ENCODE measurements at places on chromosomes 1 and 21.

GRCh38 chr1:177464686-177465085, 293.9 kb downstream of the BRINP2 start:
- DNase-seq = no peak

DNA sequence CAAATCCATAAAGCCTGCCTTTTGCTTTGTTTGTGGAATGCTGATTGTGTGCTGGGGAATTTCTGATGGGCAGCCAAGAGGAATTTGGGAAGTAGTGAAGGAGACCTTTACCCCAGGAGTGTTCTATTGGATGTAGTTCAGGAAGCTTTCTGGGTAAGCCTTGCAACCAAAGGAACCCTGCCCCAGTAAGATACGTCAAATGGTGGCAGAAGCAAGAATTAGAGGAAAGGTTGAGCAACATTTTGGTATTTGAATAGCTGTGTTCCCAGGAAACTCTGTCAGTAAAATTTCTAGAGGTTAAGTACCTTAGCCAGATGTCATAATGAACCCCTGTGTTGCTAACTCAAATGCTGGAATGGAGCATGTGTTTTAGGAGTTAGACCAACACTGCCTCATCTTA, 6.4 kb downstream of the MGST3 start:
- DNase-seq = no peak

DNA sequence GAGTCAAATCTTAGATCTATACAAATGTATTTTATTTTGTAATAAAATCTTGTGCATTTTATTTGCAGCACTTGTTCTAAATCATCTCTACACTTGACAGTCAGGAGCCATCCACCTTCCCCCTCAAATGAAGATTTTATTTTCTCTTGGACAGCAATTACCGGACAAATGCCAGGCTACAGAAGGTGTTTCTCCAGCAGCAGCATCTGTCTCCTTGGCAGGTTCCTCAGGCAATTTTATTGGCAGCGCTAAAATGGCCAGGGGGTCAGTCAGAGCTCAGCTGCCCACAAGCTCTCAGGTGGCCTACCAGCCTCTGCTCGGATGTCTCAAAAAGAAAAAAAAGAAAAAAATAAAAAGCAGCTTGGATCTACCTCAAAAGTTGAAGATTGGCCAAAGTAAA, 107.6 kb downstream of the DAB1 start:
- no peak for DNase-seq

DNA sequence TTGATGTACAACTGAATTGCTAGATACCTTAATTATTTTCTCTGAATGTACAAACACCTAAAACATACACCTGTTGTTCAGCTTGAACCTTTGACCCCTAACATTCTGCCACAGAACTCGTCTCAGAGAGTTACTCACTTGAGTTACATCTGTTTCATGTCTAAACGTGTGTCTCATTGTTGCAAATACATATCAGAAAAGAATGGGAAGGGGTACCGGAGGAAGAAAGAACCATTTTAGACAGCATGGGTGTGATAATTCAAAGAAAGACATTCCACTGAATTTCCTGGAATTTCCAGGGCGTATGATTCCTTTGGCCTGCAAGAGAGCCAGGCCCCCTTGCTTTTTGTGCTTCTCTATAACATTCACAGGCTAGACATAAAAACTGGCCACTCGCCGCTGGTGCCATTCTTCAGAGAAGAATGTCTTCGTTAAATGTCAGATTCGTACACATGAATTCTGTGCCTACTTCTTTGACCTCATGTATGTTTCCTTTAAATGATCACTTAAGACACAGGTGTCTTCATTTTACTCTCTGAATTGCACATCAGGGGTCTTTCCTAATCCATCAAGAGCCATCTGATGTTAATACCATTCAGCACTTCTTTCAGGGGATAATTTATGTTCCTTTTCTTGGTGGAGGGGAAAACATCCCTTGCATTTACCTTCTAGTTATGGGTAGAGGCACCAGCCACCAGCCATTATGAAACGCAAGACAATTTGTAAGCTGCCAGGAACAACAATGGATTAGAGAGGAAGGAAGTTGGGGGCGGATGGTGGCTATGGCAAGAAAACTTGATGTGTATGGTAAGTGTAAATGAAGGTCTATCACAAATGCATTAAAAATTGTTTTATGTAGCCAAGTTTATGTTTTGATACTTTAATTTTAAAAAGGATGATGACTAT, 12.7 kb downstream of the ATF3 start:
- DNase-seq = no peak

- peak; percentile 62 for DNase-seq
Observed at GRCh38 chr1:206703661-206704060, 19.0 kb downstream of the MAPKAPK2 start.

DNA sequence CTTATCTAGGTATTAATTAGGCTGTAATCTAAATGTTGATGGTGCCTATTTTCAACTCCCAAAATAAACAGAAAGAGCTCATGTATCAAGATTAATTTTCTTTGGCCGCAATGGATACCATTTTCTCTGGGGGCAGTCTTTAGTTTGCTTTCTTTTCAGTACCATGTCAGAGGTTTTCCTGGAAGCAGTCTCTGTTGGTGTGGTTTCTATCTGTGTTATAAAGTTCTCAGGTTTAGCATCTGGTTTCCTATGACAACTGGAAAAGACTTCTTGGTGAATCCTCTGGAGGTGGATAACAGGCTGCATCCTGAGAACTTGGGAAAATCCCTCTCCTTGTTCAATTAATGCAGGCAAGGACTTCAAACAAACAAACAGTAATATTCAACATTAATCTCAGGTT, 38.7 kb upstream of the BATF3 start:
- no peak for DNase-seq

DNA sequence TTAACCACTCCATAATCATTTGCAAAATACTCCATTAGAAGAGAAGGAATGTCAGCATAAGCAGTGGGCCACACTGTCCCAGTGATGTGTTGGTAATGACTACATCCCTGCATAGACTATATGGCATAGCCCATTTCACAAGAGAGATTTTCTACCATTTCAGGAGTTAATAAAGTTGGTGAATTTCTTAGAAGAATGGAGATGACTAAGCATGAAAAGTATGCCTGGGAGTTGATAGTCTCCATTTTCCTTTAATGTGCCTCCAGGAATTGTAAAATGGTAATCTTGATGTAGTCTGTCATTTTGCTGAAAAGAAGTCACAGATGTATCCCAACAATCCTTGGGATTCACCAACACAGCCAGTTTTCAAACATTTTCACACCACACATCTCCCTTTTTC, 608.8 kb upstream of the CHRM3 start:
- DNase-seq = no peak

GRCh38 chr1:84712276-84712874, 22.1 kb upstream of the SSX2IP start:
- DNase-seq = no peak

GRCh38 chr1:156926175-156926574, 5.7 kb downstream of the LRRC71 start:
- DNase-seq = peak; percentile 24

DNA sequence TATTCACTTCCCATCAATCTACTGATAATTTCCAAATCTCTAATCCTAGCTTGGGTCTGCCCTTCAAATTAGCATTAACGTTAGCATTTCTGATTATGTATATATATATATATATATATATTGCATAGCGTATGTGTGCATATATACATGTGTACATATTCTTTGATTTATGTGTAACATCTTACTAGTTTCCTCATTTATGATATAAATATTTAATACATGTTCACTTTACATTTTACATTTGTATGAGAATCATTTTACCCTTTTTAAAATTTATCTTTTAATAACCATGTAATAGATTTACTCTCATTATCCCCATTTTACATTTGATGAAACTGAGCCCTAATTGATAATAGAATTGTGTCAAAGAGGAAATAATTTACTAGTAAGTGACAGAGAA, 164.7 kb downstream of the ZNF648 start:
- DNase-seq = no peak

DNA sequence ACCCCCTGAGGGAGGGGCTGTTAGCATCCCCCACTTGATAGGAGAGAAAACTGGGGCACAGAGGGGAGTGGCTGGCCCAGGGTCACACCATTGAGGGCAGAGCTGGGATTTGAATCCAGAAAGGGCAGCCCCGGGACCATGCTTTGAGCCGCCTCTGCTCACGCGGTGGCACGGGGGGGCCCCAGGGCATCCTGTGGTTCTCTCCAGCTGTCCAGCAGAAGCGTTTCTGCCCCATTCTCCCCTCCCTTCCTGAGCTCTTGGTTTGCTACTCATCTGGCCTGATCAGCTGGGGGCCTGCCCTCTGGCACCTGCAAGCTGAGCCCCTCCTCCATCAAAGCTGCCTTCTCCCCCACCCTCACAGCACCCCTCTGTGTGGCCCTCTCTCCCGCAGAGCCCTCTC, 37.5 kb downstream of the FBXO2 start:
- no peak for DNase-seq

DNA sequence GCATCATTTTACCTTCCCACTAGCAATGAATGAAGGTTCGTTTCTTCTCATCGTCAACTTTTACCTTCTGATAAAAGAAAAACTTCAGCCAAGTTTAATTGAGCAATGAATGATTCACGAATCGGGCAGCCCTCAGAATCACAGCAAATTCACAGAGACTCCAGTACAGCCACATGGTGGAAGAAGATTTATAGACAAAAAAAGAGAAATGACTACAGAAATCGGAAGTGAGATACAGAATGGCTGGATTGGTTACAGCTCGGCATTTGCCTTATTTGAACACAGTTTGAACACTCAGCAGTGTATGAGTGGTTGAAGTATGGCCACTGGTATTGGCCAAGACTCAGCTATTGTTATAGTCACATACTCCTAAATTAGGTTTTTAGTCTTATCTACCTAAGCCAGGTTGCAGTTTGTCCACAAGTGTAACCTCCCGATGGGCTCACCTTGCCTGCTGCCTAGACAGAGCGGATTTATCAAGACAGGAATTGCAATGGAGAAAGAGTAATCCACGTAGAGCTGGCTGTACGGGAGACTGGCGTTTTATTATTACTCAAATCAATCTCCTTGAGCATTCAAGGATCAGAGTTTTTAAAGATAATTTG, 15.3 kb downstream of the AK4 start:
- DNase-seq = no peak

DNA sequence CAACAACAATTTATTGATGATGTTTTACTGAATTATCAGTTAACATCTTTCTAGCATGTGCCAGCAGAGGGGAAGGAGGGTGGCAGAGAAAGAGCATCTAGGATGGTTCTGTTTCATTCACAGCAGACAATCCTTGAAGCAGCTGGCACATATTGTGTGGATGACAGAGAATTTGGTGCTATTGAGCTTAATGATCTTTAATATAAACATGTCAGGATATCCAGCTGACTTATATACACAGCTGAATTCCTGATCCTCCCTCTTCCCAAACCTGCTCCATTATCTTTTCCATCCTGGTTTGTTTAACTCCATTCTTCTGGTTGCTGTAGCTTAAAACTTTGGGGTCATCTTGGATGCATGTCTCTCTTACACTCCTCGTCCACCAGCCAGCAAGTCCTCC, 218.6 kb downstream of the CACNA1E start:
- no peak for DNase-seq

DNA sequence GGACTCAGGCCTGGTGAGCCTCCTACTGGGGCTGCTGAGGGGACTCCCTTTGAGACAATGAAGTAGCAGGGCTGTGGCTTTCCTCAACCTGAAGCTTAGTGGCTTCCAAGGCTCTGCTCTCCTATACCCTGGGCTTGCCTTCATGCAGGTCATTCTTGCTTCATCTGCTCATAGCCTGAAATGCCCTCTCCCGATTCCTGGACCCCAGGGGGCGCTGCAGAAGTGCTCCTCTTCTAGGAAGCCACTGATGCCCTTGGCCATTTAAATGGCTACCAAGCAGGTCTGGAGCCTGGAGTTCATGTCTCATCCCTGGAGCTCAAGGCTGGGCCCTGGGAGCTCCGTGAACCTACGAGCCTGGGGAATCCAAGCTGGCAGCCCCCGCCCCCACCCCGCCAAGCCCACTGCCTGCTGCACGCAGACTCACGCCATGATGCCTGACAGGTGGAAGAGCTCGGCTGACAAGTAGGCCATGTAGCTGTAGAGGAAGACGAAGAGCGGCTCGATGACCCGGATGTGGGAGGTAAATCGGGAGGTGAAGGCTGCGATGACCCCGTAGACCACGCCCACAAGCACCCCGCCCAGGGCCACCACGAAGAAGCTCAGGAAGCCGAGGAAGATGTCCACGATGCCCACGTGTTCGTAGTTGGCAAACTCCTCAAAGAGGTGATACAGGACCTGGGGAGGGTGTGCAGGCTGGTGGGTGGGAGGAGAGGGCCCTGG, 45.7 kb downstream of the SLC9A1 start:
- no peak for DNase-seq

GRCh38 chr1:157849229-157849875, 7.7 kb upstream of the CD5L start:
- DNase-seq = no peak

GRCh38 chr1:119895102-119895501, 1.2 kb downstream of the ADAM30 start:
- DNase-seq = no peak

DNA sequence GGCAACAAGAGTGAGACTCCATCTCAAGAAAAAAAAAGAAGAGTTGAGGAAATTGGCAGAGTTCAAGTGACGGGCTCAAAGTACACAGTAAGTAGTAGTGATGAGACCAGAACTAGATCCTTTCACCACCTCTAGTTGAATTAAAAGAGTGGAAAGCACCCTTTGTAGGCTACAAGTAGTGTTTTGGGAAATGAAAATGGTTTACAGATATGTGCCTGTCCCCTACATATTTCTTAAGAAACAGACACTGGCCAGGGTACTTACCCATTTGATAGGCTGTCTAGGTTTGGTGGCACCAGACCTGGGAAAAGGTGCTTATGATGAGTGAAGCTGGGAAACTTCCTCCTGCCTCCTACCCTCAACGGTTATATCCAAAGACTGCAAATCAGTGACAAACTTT, 163.7 kb upstream of the BEND5 start:
- no peak for DNase-seq

- DNase-seq = no peak
Observed at GRCh38 chr21:42688841-42689371, 35.5 kb downstream of the PDE9A start.

DNA sequence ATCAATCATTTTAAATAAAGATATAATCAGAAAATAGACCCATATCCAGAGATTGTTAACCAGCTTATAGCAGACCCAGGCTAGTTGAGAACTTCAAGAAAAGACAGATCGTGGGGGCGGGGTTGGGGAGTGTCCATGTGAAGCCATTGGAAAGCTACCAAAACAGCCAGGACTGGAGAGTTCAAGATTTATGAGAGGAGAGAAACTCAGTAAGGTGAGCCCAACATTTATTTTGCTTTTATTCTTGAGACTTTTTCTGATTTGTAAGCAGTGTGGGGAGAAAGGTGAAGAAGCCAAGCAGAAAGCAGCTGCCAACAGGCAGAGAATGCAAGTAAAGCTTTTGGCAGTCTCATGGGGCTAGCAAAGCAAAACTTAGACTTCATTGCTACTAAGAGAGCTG, 179.9 kb downstream of the VPS13D start:
- DNase-seq = no peak

- no peak for DNase-seq
Observed at GRCh38 chr1:181386951-181387350, 96.4 kb upstream of the CACNA1E start.

All from stimulated activated CD4-positive, alpha-beta T cell treated with anti-CD3 and anti-CD28 coated beads, Interleukin-4, amount 100 ng/mL, for 24 hours (primary cell).